NCI-H1105 treated with DMSO at 0.1 percent for 48 hours (cell line): ENCODE measurements at places on chromosomes 4 and X.

GRCh38 chr4:175947117-175947722, 118.4 kb upstream of the WDR17 start:
- peak; percentile 4 for DNase-seq

GRCh38 chr4:154164931-154165839, 326.4 kb downstream of the DCHS2 start:
- DNase-seq, result peak; percentile 20

DNA sequence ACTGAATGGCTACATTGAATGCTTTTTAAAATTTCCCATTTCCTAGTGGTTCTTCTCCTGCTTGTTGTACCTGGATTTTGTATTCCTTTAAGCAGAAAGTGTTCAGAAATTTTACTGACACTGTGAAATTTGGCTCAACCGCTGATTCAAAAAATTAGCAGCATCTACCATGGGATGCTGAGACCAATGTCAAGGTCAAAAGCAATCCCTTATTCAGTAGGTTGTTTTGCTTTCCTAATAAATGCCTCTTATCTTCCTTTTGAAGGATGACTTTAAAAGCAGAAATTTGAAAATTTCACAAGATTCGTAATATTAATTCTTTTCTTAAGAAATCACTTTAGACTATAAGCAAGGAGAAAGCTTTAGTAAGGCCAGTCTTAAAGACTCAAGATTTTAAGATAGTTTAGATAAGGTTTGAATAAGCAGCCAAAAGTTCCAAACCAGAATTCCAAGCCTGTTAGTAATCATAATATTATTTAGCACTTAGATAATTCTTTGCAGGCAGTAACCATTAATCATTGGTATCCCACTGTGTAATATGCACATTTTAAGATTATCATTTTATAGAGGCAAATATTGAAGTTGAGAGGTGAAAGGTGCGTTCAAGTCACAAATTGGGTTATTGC, 508.8 kb downstream of the ANKRD50 start:
- DNase-seq, result no peak

DNA sequence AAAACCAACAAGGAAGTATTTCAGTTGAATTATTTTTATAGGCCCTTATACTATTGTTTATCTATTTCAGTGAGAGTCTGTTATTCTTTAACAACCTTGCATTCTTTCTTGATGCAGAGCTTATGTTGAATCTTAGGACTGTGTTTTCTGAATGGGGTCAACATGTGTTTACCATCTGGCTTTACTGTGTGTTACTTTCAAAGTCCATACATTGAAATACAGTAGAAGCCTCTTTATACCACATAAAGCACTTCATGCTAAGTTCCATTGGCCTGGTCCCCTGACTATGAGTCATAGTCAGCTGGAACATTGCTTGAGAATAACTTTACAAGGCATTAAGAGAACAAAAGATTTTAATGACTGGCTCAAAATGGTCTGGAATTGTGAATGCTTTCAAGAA, 152.6 kb downstream of the GASK1B start:
- DNase-seq, result no peak

GRCh38 chrX:22196149-22196548, 76.6 kb upstream of the CBLL2 start:
- no peak for DNase-seq

DNA sequence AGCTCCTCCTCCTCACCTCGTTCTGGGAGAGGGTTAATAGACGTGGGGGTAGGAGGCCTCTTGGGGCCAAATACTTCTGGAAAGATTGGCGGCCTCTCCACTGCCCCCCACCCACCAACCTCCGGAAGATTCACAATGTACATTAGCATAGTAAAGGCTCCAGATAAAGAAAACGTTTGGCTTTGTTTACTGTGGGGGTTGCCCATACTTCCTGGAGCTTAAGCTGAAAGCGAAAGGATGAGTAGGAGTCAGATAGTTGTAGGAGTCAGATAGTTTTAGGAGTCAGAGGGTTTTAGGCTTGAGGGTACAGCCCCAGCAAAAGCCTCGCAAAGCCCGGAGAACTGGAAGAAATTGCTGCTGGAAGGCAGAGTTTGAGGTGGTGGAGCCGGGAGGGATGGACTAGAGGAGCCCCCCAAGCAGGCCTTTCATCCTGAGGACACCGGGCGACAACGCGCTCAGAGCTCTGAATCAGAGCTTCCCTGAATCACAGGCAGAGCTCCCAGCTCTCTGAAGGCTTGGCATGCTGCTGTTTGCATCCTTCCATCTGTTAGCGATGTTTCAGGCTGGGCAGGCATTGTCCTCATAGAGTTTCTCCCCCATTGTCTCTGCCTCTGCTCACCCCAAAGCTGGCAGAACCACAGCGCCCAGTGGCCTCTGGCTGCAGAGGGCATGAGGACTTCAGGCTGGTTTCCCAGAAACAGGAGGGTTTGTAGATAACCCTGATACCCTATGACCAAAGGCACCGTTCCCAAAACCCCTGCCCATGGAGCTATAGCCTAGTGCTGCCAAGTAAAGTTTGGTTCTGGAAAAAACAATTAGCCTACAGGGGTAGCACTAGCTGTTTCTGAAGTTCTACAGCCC, 280.7 kb downstream of the BCOR start:
- DNase-seq, result no peak

DNA sequence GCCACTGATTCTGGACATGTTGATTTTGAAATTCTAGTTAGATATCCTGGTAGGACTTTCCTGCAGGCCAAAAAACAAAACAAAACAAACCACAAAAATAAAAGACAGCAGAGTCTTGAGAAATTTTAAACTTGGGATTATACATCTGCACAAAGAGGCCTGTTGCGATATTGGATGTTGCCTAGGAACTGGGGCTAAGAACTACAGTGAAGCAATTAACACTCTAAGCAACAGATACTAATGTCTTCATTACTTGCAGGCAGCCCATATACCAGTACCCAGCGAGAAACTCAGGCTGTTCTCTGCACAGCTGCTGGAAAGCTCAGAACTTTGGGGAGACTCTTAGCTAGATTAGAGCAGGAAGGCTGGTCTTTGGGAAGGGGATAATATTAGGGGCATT, 69.1 kb upstream of the SCOC start:
- DNase-seq, result no peak

- DNase-seq, result no peak
Observed at GRCh38 chr4:156053174-156053573, 99.5 kb upstream of the CTSO start.

DNA sequence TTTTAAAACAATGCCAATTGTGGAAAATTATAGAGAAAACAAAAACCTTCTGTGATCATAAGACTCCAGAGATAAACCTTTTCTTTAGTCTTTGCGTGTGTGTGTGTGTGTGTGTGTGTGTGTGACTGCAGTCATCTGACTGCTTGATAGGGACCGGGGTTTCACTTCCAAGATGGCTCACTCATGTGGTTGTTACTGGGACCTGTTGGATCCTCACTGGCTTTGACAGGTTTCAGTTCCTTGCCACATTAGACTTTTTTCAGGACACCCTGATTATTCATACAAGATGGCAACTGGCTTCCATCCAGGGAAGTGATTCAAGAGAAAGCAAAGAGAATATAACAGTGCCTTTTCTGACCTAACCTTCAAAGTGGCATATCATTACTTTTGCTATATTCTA, 21.9 kb upstream of the MAD2L1 start:
- DNase-seq, result no peak

DNA sequence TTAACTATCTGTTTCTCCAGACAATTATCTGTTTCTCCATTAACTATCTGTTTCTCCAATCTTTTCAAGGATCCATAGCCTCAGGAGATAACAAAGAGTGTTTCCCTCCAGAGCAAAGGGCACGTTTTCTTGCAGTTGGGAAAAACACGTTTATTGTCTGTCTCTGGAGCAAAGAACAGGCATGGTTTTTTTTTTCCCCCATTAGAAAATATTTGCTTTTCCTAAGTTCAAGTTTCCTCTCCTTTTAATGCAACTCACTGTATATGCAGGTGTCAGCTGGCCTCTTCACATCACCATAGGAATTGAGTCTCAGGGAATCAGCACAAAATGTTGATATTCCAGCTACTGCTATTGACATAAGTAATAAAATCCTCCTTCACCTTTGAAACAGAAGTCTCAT, 984.4 kb downstream of the RAB28 start:
- DNase-seq, result no peak

DNA sequence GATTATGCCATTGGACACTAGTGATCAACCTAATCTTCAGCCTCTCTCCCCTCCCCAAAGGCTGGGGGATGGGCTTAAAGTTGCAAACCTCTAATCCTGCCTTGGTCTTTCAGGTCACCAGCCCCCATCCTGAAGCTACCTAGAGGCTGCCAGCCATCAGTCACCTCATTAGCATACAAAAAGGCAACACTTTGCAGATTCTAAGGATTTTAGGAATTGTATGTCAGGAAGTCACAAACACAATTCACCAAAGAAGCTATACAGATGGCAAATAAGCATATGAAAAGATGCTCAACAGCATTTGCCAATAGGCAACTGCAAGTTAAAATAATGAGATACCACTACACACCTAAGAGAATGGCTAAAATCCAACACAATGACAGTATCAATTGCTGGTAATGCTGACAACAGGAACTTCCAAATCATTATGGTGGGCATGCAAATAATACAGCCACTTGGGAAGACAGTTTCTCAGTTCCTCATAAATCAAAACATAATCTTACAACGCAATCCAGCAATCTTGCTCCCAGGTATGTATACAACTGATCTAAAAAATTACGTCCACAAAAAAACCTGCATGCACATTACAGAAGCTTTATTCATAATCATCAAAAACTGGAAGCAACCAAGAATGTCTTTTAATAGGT, 9.0 kb upstream of the PIM2 start:
- DNase-seq, result no peak

GRCh38 chr4:1195891-1196401, 23.6 kb upstream of the SPON2 start:
- DNase-seq, result no peak

GRCh38 chrX:74160358-74160757, 143.6 kb upstream of the ZCCHC13 start:
- no peak for DNase-seq

DNA sequence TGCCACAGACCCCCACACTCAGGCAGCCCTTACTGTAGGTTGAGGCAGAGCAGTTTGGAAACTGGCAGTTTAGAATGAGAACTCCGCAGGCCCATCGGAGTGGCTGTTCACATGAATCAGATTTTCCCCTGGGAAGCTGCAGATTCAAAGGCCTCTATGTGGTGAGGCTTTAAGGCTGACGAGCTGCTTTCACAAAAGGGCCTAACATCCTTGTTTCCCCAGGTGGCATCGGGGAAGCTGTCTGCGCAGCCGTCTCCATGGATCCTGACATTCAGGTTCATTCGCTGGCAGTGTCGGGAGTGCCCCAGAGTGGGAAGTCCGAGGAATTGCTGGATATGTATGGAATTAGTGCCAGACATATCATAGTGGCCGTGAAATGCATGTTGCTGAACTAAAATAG, 33.7 kb downstream of the TKTL1 start:
- DNase-seq, result no peak

DNA sequence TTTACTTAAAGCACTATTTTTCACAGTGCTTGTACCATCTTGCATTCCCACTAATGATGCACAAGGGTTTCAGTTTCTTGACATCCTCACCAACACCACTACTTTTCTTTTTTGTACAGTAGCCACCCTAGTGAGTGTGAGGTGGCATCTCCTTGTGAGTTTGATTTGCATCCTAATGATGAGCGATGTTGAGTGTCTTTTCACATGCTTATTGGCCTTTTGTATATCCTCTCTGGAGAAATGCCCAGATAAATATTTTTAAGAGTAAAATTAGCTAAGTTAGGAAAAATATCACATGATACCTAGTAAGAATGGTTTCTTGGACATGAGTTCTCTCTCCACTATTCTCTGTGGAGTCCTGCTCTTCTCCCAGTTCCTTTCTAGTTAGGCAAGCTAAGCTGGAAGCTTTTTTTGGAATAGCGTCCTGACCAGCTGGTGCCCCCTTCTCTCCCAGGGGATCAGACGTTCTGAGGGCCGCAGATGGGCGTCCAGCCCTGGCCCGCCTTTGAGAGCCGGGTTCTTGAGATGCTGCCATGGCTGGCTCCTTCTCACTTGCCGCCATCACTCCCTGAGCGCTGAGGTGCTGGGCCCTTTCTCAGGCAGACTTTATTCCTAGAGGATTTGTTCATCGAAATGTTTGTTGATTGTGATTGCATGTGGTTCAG, 132.1 kb downstream of the ARHGAP10 start:
- DNase-seq, result no peak

DNA sequence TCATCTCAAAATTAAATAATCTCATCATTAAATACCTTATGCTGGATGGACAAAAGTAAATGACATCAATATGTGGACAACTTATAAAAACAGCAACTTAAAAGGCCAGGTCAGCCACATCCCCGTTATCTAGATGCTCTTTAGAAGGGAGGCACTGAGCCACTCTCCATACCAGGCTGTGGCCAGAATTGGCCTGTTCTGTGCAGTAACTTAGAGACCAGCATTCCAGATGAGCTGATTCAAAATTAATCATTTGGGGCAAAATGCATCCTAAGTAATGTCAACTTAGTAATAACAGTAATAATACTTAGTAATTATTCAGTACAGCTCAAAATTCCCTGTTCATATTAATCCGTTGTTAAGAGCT, 373.6 kb downstream of the FBXW7 start:
- no peak for DNase-seq

- DNase-seq, result no peak
Observed at GRCh38 chr4:168859888-168860694, 150.0 kb downstream of the CBR4 start.
